K562 (cell line): ENCODE measurements at places on chromosomes 6 and 20. TPM values are rescaled to one million over a fixed set of nuclear protein-coding genes. Genes with fewer than 3 reads are reported as not detected.

PPP1R3G gene
- total RNA-seq, result 0.04 TPM in 2 replicates

GSTA1 gene
- total RNA-seq, result 0.42 and 0.45 TPM in 2 replicates

PLCB4 gene
- total RNA-seq, result 0.36 and 0.73 TPM in 2 replicates

C6orf58 gene
- not detected in 2 replicates for total RNA-seq

RTN4IP1 gene
- 23.1 and 24.4 TPM in 2 replicates for total RNA-seq

ADAM33 gene
- total RNA-seq, result not detected in 2 replicates

GRCh38 chr6:111817451-111818120, 55.7 kb downstream of the FYN start:
- DNase-seq, result no peak

- no peak for DNase-seq
Observed at GRCh38 chr6:166258854-166259276, 49.3 kb downstream of the PRR18 start.

GRCh38 chr20:20820104-20820503, 107.7 kb upstream of the RALGAPA2 start:
- peak; percentile 59 for DNase-seq

DNA sequence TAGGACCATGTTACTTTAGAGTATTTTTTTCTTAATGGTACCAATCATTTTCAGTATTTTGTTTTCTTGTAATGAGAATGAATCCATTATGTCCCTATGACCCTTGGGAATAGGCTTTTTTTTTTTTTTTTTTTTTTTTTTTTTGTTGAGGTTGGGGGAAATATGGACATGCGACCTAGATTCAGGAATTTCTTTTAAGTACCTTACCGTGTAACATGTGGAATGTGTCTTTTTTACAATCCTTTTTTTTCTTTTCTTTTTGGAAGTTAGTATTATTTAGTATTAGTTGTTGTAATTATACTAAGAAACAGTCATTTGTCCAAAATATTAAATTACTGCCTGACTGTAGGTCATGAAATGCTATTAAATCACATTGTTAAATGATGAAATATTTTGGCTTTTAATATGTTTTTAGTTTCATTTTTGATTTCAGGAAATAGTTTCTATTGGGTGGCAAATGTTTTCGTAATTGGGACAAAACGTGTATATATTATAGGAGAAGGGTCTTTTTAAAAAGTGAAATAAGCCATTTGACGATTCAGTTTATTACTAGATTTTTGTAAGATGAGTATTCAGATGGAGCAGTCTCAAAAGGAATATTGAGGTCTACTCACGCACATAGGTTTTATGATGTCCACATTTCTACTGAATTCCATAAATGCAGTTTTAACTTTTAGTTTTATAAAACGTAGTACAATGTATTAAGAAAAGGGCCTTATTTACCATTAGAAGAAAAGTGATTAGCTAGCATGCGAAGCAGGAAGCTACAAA, 4.9 kb downstream of the ARID1B start:
- DNase-seq, result no peak

DNA sequence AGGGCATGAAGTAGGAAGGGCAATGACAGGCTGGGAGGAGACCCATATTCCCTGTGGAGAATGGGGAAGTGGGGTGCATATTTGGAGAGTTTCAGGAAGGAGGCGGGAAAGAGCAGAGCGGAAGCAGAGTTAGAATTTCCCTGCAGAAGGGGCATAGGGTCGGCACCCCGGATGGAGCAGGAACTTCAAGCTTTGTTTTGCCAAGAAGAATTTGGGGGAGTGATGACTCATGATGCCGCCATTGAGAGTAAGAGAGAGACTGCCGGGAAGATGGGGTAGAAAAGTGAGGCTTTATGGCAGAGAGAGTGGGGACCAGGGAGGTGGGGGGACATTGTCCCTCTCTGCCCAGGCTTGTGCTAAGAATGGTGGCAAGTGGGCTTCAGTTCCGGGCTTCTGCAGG, 50.3 kb upstream of the EPB41L1 start:
- no peak for DNase-seq

- peak; percentile 59 for DNase-seq
Observed at GRCh38 chr6:11172501-11173327, 59.8 kb downstream of the NEDD9 start.

GRCh38 chr20:40493549-40493948, 195.5 kb downstream of the MAFB start:
- no peak for DNase-seq

- DNase-seq, result no peak
Observed at GRCh38 chr6:123810948-123811347, 7.3 kb downstream of the NKAIN2 start.

GRCh38 chr6:148107911-148108310, 234.7 kb upstream of the SASH1 start:
- no peak for DNase-seq

GRCh38 chr6:37655666-37656065, 42.0 kb downstream of the MDGA1 start:
- DNase-seq, result no peak

DNA sequence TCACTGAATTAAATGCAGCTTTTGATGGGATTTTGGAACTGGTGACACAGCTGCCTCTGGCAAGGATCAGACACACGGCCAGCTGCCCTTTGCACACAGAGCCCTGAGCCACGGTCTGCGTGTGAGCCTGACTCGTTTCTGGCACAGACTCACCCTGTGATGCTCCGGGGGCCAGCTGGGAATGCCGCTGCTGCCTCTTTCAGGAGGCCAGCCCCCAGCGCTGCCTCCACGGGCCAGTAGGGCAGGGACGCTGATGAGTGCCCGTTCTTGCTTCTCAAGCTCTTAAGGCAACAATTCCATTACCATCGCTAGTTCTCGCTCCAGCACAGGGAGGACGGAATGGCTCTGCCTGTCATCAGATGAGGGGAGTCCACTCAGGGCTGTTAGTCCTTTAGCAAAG, 61.6 kb downstream of the IRF4 start:
- no peak for DNase-seq

DNA sequence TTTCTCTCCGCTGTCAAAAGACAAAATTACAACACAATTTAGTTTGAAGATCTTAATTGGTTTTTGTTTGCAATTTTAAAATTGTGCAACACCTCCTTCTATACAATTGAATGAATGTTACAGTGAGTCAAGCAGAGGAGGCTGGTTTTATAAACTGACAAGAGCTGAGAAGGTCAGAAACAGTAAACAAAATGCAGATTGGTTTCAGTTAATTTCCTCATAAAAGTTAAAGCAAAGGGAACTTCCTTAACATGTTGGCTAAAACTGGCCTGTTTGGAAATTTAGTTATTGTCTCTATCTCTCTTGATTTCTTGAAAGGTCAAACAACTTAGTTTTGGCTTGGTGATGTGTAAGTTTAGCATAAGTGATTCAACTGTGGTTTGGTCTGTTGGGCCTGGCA, 22.2 kb downstream of the KHDC1L start:
- DNase-seq, result no peak

DNA sequence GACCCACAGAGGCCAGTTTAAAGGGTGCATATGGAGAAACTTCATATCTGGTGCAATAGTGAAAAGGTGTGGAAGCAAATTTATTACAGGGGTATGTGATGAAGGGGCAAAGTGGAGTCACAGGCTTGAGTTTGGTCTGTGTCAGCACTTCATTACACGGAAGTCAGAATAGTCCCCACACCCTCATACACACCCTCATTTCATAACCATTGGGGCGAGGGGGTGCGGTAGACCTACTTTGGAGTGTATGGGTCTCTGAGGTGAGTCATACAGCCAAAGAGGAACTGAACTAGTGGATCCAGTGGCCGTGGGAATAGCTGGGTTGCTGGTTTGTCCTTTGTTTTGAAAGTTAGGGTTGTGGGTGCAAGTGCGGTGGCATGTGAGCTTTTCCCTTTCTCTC, 3.3 kb downstream of the TM9SF4 start:
- peak; percentile 47 for DNase-seq

GRCh38 chr6:146582857-146583256, 15.9 kb upstream of the ADGB start:
- DNase-seq, result no peak

- no peak for DNase-seq
Observed at GRCh38 chr6:138809677-138810076, 13.8 kb downstream of the ECT2L start.

DNA sequence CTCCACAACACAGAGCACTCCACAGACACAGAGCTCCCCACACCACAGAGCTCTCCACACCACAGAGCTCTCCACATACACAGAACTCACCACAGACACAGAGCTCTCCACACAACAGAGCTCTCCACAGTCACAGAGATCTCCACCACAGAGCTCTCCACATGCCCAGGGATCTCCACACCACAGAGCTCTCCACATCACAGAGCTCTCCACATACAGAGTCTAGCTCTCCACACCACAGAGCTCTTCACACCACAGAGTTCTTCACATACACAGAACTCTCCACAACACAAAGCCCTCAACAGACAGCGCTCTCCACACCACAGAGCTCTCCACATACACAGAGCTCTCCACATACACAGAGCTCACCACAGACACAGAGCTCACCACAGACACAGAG, 55.3 kb downstream of the ERMARD start:
- no peak for DNase-seq

- no peak for DNase-seq
Observed at GRCh38 chr6:8215631-8216030, 113.3 kb upstream of the EEF1E1 start.

DNA sequence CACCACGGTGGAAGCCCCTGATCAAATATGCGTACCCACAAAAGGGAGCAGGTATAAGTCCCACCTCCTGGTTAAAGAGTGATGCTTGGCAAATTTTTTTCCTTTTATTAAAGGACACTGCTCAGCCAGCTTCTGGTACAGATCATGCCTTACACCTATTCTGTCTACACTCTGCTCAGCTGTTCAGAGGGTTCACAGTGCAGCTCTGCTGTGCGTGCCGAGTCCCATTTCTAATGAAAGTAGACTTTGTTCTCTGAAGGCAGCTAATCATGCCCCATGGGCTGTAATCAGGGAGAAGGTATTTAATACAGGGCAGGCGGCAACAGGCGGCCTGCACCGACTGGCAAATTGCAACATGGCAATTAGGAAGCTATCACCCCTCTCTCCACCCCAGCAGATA, 16.3 kb downstream of the LRRC73 start:
- DNase-seq, result no peak

- no peak for DNase-seq
Observed at GRCh38 chr20:35021831-35022230, 66.2 kb downstream of the MYH7B start.

DNA sequence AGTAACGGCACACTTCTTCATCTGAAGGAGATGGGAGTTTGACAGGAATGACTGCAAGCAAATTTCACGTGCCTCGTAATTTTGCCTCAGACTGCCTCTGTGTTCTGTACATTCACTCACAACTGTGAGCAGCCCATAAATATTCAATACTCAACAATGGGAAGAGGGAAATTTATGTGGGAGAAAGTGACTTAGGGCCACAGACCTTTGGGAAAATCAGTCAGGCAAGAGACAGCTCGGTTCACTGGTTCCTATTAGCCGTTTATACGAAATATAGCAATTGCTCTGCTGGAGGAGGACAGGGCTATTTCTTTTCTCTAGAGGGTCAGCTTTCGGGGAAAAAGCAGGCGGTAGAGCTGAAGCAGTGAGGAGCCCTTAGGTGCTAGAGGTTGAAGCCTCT, 28.0 kb downstream of the OPN5 start:
- DNase-seq, result no peak

DNA sequence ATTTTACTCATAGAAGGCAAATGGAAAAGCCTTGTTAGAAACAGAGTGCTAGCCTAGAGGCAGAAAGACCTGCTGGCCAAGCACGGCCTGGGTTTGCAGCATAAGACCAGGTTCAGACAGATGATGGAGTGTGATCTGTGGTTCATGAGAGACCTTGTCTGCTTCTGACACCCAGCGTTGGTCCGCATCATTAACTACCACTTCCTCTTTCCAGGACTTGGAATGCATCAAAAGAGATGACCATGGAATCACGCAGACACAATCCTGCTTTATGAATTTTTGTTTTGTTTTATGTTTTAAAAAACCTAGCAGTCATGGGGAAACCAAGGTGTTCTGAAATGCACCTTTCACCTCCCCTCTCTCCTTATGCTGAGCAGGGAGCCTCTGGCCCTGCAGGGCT, 76.8 kb upstream of the SYNDIG1 start:
- no peak for DNase-seq

GRCh38 chr6:24662236-24662635, 4.5 kb downstream of the TDP2 start:
- no peak for DNase-seq

DNA sequence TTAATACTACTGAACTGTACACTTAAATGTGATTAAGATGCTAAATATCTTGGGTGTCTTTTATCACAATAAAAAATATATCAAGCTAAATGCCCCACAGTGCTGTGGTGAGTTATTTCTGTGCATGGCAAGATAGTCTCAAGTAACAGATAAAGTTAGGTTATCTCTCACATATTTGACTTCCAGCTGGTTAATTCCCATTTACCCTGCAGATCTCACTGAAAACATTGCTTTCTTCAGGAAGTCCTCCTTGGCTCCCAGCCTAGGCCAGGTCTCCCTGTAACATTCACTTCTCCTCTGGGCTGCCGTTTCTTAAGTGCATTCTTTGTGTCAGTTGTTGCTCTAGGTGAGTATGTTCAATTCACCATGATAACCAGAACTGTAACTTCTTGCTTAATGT, 59.1 kb downstream of the SLC22A1 start:
- no peak for DNase-seq

DNA sequence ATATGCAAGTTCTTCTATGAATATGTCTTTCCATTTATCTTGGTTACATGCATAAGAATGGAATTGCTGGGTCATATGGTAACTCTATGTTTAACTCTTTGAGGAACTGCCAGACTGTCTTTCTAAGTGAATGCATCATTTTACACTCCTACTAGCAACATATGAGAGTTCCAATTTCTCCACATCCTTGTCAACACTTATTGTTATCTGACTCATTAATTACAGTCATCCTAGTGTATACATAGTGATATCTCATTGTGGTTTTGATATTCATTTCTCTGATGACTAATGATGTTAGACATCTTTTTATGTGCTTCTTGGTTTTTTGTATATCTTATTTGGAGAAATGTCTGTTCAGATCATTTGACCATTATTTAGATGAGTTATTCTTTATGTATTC, 96.7 kb upstream of the LAMP5 start:
- no peak for DNase-seq

DNA sequence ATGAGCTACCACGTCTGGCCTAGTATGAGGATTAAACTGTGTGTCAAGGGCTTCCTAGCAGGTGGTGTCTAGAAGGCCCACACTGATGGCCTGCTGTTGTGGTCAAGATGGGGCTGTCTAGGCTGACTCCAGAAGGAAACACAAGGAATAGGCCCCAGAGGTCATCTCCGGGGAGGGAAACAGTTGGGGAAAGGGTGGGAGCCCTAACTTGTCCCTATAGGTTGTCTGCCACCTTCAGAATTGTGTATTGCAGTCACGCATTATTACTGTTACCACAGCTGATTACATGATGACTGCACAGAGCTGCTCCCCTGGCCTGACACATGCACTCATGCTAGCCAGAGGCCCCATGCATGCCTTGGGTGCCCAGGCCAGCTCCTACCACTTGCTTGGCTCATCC, 27.3 kb downstream of the C20orf203 start:
- no peak for DNase-seq

DNA sequence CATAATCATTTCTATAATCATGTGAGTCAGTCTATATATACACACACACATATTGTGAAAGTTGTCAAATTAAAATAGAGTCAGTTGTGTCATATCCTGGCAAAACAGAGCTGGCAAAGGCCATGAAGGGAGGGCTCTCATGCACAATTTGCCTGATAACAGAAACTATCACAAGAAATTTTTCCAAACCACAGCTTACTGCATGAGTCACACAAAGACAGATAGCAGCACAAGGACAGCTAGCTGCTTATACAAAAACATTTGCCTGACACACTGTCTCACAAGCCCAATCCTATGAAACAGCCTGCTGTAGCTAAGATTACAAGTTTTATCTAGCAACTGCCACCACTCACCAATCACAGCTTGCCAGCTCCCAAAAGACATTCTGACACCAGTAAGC, 848.5 kb upstream of the MAN1A1 start:
- no peak for DNase-seq
